NAMALWA (cell line): ENCODE measurements at places on chromosomes 2 and 18.

DNA sequence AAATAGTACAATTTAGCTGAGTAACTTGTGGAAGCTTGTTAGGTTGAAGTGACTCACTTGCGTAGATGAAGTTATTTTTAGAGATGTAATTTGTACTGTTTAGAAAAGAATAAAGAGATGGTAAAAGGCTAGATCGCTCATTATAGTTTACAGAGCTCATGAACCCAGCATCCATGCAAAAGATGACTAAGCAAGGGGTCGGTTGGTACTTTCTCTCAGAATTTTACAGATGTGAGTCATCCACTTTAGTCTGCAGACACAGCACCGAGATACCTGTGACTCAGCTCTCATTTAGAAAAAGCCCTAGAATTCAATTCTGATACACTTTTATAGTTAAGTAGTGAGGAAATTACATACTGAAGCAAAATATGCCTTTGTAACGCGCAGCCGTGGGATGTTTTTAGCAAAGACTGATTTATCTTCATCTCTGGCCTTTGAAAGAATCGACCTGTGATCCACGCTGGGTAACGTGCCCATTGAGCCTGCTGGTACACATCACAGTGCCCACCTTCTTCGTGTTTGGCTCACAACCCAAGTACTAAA, 116.5 kb upstream of the FOSL2 start:
- no peak for DNase-seq

DNA sequence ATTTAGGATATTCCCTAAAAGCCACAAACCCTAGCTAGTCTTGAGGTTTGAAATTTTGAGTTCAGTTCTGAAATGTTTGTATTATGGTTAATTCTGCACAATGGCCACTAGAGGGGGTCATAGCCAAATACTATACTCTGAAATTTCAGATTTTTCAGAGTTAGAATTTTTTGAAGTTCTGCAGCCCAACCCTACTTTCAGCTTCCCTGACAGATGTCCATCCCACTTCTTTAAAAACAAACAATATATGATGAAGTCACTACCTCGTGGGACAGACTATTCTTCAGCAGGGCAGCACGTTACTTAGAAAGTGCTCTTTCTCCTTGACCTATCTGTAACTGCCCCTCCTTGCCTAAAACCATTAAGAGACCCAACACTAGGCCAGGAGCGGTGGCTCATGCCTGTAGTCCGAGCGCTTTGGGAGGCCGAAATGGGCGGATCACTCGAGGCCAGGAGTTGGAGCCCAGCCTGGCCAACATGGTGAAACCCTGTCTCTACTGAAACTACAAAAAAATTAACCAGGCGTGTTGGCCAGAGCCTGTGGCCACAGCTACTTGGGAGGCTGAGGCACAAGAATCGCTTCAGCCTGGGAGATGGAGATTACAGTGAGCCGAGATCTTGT, 48.2 kb upstream of the PAPOLG start:
- DNase-seq: peak; percentile 66

DNA sequence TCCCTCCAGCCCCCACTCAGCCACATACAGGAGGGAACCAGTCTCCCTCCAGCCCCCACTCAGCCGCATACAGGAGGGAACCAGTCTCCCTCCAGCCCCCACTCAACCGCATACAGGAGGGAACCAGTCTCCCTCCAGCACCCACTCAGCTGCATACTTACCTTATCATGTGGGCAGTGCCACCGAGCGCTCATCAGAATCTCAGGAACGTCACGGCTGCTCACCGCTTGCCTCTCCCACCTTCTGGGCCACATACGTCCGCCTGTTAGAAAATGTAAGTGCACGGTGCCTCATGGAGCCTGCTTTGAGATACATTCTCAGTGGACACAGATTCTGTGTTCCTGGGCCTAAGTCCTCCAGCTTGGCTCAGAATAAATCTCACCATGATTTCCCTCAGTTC, 124.8 kb downstream of the PXDN start:
- no peak for DNase-seq

DNA sequence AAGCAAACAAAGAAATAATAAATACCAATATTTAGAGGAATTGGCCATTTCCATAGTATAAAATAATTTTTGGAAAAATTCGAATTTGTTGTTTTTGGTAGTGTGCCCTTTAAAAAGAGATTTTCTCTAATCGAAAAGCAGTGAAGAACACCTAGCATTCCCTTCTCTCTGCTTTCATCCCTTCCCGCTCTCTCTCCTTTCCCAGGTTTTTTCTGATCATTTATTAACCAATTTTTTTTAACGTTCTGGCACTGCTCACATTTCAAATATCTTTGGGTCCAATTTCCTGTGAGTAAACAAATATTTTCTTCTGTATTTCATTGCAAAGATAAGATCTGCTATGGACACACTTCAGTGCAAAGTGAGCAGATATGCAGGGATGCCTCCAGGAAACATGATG, 101.2 kb downstream of the ZNF407 start:
- DNase-seq: no peak

DNA sequence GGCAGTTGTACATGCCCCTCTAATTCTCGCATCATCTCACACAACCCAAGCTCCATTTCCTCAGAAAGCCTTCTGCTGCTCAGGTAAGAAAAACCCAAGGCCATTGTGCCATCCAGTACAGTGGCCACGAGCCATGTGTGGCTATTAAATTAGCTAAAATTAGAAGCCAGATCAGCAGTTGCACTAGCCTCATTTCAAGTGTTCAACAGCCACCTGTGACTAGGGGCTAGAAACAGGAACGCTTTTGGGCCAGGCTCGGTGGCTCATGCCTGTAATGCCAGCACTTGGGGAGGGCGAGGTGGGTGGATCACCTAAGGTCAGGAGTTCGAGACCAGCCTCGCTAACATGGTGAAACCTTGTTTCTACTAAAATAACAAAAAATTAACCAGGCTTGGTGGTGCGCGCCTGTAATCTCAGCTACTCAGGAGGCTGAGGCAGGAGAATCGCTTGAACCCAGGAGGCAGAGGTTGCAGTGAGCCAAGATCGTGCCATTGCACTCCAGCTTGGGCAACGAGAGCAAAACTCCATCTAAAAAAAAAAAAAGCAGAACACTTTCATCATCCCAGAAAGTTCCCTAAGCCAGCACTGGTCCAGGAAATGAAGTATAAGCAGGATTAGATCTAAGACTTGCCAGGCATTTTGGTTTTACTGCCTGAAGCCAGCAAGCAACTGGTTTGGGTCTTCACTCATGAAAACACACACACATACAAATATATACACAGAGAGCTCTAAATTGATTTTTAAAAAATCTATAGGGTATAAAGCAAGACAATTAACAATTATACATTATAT, 35.7 kb downstream of the ATP8B1 start:
- DNase-seq: no peak

DNA sequence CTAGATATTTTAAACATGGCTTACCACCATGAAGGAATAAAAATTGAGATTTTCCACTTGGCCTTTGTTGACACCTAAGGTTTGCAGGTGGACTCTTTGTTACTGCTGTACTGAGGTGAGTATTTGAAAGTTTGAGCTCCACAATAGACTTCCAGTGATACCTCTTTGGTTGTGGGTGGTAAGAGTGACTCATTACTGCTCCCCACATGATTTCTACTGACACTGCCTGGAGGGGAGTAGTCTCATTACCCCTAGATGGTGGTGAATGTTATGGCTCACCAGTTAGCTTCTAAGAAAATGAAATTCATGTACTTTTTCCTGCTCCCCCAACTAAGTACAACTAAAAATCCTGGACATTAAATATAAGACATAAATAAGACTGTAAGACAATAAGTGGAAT, 1183.1 kb upstream of the TMEFF2 start:
- DNase-seq: no peak

DNA sequence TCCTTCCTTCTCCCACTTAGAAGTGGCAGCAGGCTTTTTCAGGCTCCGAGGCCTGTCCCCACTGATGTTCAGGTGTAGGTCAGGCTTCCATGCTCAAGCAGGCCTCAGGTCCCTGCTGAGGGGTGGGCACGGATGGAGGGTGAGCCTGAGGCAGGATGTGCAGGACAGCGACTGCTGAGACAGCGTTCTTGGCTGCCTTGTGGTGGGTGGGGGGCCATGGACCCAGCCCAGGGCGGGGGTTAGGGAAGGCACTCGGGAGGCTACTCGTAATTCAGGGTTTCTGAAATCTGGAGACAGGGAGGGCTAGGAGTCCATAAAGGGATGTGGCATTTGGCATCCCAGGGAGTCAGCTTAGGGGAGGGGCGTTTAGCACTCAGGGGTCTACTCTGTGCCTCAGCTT, 30.3 kb downstream of the COLEC11 start:
- DNase-seq: no peak

DNA sequence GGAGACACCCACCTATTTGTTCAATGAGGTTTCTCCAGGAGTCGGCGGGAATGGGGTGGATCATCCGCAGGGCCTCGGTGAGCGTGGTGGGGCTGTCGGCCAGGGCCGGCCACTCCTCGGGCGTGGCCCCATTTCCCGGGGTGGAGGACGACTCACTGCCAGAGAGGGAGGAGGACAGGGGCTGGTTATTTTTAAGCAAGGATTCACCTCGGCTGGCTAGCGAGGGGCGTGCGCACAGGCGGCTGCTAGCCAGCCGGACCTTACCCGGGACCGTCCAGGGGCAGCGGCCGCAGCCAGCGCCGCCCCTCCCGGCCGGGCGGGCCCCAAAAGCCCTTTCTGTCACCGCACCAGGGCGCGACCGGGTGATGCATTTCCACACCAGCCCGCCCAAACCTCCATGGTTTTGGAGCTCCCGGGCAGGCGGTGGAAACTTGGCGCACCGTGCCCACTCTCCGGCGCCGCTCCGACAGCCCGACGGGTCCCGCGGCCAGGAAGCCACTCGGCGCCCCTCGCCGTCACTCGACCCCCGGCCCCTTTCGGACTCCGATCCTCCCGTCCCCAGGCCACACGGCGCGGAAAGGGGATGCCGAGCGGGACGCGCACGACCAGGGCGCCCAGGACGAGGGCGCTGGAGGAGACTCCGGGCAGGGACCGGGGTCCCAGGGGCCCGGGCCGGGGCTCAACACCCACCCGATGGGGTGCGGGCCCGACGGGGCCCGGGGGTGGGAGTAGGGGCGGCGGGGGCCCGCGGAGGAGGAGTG, 57.1 kb downstream of the SNORC start:
- no peak for DNase-seq

GRCh38 chr18:78240101-78240500, 739.5 kb upstream of the SALL3 start:
- DNase-seq: no peak
